ENCODE measurements at places on chromosomes 4 and X.

DNA sequence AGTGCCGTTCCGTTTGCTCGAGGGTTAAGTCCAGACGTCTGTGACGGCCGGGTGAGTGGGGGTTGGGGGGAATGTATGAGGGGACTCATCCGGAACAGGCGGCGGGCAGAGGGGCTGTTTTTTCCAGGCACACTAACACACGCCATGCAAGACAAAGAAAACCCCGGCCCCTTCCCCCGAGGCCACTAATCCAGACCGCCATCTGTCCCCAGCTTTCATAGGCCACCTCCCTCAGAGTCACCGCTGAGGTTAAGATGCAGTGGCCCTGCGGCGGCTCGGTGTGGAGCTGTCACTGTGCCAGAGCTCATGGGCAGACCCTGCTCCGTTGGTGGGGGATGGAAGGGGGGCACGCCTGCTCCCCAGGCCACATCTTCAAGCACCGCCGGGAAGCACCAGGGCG lies 34.1 kb downstream of the SORCS2 start:
- DNase-seq: no peak

DNA sequence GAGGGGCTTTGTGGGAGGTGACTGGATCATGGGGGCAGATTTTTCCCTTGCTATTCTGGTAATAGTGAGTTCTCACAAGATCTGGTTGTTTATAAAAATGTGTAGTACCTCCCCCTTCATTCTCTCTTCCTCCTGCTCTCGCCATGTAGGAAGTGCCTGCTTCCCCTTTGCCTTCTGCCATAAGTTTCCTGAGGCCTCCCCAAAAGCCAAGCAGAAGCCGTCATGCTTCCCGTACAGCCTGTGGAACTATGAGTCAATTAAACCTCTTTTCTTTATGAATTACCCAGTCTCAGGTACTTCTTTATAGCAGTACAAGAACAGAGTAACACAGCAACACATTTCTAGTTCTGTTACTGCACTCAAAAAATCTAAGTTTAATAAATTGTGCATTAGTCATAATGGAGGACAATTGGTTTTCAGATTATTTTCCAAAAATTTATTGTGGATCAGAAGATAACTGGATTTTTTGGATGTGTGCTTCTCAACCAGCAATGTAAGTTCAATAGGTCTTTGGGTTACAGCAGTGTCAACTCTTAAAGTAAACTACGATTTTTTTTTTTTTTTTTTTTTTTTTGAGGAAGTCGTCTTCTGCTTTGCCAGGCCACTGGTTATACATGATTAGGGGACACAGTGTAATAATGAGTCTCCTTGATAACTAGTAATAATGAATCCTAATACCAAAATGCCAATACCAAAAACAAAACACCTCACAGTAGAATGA lies 69.9 kb downstream of the CHIC2 start:
- no peak for DNase-seq

GRCh38 chr4:139593091-139593564 lies 37.1 kb upstream of the SETD7 start:
- no peak for DNase-seq

GRCh38 chr4:3017504-3017903 lies 54.1 kb downstream of the GRK4 start:
- DNase-seq: no peak

- DNase-seq: no peak
These were observed at the start of gene COL4A5 for GRCh38 chrX:108439426-108439942. Gene COL4A5, plus strand, starts transcription at chrX:108439838. Its CDS starts 288 bp downstream, at chrX:108440126.

DNA sequence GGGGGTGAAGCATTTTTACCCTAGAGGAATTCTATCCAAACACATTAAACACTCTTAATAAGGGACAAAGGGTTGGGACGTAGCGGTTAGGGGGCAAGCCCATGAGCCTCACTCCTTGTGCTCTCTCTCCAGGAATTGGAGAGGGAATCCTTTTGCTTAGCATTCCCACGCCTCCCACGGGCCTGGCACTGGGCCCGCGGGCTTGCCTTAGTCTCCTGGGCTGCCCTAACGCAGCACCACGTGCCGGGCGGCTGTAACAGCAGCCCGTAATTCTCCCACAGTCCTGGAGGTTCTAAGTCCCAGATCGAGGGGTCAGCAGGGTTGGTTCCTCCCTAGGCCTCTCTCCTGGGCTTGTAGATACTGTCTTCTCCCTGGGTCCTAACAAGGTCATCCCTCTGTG lies 67.5 kb downstream of the TBL1X start:
- no peak for DNase-seq
